ENCODE measurements at places on chromosomes 12 and 14.

DNA sequence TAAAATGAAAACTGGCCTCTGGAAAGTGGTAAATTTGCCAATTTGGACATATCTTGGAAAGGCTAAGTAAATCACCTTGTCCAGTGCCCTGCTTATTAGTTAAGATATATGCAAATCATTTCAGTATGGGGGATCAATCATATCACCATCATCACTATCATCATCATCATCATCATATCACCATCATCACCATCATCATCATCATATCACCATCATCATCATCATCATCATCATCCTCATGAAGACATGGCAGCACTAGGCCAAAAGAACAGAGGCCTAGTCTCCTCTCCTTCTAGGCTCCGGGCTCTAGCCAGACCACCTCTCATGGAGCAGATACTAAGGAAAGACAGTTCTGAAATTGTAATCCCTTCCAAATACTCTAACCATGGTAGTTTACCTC is 20.3 kb downstream of the OTX2 start:
- DNase-seq: no peak

DNA sequence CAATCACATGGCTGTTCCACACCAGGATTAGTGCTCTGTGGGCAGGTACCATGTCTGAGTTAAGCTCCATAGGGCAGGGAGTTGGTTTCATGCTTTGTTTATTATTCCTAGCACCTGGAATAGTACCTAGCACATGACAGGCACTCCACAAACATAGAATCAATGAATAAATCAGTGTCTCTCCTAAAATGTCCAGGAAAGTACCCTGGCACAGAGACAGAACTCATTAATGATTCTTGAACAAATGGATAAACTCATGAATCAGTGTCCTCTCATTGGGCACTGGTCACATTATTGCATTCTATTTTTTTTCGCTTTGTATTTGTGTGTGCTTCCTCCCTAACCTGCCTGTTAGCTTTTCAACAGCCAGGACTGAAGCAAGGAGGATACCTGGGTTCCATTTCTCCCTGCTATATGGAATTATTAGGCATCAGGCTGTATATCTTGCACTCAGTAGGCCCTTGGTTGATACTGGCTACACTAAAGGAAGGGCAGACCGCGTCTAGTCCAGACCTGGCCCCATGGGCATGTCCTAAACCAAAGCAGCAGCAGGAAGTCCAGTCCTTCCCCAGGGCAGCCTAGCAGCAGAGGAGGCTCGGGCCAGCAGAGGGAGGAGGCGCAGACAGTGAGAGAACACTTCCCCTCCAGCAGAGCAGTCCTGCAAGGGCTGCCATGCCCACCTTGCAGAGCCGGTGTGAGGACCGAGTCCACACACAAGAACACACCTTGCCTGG is 18.4 kb downstream of the HDAC7 start:
- no peak for DNase-seq

GRCh38 chr12:71440345-71440762 is 756 bp downstream of the LGR5 start:
- DNase-seq: no peak

GRCh38 chr12:2690348-2691005 is 104.3 kb upstream of the FKBP4 start:
- DNase-seq: no peak

DNA sequence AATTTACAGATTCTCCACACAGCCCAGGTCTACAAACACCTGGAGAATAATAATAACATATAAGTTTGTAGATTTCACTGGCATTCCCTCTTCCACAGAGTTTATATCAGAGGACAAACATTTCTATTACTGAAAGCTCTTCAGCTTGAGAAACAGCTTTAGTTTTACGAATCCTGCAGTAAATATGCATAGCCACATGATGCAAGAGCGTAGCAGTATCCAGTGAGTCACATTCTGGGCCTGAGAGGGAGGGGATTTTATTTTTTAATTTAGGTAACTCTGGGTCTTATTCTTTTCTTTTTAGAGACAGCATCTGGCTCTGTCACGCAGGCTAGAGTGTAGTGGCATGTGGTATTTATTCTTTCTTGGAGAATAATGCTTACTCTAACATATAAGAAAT is 1002.8 kb downstream of the TRHDE start:
- DNase-seq: no peak

All from esophagus squamous epithelium (tissue), 5 donors.